ENCODE measurements at places on chromosomes 1 and 21.

- DNase-seq = no peak
These were observed 18.9 kb downstream of the SGIP1 start for GRCh38 chr1:66552829-66553228.

DNA sequence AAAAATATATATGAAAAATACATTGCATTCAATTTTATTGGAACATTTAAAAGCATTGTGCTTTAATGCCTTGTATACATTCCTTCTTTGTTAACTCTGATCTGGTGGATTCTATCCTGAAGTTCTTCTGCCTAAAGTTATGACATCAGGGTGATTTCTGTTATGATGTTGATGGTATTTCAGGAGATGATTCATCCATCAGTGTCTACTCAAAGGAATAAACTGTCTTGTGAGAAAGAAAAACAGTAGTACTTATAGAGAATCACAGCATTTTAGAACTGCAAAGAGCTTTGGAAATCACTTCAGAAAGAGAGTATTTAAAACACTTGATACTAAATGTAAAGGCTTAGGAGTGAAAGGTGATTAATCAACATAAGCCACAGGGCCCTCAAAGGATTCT lies 155.7 kb downstream of the PTPRC start:
- no peak for DNase-seq

DNA sequence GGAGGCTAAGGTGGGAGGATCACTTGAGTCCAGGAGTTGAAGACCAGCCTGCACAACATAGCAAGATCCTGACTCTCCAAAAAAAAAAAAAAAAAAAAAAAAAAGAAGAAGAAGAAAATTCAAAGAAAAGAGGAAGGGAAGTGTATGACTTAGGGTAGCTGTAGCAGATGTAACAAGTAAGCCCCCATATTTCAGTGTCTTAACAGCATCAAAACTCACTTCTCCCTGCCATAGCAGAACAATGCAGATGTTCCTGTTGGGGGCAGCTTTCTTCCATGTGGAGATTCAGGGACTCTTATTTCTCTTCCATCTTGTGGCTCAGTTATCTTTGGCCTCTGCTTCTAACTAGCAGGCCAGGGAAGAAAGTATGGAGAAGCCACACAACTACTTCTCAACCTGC lies 10.2 kb upstream of the PTGFRN start:
- DNase-seq = no peak

DNA sequence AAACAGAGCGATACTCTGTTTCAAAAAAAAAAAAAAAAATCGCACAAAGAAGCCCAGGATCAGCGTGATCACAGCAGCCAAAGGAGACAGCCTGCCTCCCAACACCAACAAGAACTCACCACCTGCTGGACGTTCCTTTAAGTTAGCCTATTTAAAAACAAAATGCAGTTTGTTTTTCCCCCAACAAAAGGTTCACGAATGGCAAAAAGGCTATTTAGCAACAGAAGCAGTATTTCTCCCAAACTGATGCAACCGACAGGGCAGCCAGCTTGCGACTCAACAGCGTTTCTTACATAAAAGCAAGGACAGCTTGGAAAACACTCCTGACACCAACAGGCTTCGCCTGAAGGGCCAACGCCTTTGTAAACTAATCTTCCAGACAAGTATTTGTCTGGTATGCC lies 6.8 kb downstream of the SSU72 start:
- DNase-seq = no peak

GRCh38 chr1:231266811-231267322 lies 25.9 kb downstream of the GNPAT start:
- DNase-seq = no peak

GRCh38 chr1:41345434-41346075 lies 15.7 kb upstream of the FOXO6 start:
- no peak for DNase-seq

GRCh38 chr1:91653183-91653582 lies 152.5 kb downstream of the CDC7 start:
- DNase-seq = no peak

DNA sequence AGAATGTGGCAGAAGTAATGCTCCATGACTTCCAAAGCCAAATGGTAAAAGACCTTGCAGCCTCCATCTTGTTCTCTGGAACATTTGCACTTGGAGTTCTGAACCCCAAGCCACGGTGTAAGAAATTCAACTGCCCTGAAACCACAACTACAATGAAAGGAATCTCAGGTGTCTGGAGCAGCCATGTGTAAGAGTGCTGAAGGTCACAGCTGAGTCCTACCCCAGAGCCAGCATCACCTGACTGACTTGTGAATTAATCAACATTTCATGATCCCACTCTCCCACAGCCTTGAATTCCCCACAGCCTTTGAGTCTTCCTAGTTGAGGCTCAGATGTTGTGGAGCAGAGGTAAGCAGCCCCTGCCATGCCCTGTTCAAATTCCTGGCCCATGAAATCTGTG lies 192.8 kb upstream of the CAMK1G start:
- DNase-seq = no peak

DNA sequence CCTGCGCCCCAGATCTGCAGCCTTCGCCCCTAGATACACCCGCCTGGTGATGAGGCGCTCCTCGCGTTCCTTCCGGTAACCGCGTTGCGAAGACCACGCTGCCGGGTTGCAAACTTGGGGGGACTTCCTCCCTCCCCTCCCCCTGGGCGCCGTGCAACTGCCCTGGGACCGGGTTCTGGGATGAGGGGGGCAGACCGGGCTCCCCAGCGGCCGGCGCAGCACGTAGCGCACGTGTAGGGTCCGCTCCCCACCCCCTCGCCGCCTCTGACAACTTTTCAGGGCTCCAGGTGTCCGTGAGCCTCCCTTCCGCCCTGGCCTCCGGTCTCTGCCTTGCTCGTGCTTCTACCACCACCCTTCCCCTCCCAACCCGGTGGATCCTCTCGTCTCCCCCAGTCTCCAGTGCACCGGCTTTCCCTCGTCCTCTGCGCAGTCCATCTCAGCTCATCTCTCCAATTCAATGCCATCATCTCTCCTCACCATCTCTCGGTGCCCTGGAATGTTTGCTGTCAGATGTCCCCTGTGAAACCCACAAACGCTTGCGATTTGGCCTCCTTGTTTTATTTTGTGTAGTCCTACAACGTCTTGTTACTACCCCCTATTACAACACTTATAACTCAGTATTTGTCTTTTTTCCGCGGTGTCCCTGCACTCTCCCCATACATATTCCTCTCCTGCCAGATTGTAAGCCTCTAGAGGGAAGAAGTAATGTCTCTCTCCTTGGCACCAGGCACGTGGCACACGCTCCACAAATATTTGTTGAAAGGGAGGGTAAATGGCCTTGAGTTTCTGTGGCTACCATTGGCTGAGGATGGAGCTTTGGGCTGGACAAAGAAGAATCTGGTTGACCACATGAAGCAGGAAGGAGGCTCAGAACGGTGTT lies 782 bp downstream of the PCAT6 start:
- DNase-seq = no peak

GRCh38 chr21:17738176-17738953 lies 80.8 kb downstream of the C21orf91 start:
- no peak for DNase-seq

DNA sequence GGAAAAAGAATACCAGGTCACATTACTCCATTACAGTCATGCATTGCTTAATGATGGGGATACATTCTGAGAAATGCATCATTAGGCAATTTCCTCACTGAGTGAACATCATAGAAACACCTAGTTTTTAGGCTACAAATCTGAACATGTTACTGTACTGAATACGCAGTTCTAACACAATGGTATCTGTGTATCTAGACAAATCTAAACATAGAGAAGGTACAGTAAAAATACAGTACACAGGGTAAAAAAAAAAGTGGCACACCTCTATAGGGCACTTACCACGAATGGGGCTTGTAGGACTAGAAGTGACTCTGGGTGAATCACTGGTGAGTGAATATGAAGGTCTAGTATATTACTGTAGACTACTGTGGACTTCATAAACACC lies 115.7 kb downstream of the AKT3 start:
- DNase-seq = no peak

GRCh38 chr1:48071513-48071912 lies 74.3 kb upstream of the TRABD2B start:
- no peak for DNase-seq

DNA sequence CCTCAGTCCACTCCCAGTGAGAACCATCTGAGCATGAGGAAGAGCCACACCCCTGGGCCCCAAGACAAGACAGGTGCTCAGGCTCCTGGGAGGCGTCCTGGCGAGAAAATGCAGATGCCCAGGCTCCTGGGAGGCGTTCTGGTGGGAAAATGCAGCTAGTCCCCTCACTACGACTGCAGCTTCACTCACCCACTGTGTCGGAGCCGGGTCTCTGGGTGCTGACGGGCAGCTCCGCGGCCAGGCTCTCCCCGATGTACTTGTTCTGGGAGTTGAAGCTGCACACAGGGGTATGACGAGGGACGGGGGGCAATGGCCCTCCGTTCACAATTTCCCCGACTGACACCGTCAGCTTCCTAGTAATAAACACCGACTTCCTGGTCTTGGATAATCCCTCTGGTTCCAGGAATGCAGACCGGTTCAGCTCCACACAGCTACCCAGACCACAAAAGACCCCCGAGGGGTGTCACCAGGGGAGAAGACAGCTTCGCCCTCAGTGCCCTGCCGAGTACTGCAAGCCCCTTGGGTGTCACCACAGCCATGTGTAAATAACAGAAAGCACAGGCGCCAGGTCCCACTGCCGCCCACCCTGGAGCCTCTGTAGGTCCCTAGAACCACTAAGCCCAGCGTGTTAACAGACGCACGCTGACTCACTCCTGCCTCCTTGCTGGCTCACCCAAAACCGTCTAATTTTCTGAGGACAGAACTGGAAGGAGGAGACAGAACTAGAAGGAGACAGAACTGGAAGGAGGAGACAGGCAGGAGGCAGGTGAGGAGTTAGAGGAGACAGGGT lies 19.5 kb downstream of the MCM3AP start:
- DNase-seq = no peak

DNA sequence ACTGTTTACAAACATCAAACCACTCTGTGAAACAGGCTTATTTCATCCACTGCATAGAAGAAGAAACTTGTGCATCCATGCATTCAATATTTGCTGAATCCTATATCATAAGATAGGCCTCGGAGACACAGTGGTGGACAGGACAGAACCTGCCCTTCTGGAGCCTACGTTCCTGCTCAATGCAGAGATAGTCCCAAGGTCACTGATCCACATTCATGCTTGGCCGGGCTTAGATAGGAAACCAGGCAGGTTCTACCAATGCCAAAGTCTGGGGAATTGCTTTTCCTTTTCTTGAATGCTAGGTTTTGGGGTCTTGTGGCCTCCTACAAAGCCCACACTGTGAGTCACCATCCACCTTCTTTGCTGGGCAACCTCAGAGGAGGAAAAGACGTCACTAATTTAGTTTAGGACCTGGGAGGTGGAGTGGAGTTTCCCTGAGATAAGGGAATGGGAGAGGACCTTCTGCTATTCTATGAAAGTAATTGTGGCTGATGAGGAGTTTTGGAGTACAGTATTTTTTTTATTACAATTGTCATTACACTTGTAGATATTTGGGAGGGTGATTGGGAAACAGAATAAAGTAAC lies 99.7 kb upstream of the CD34 start:
- no peak for DNase-seq

GRCh38 chr1:80989455-80989854 lies 811.3 kb upstream of the ADGRL2 start:
- DNase-seq = no peak

- no peak for DNase-seq
These were observed 29.9 kb upstream of the LYPLAL1 start for GRCh38 chr1:219143735-219144134.

DNA sequence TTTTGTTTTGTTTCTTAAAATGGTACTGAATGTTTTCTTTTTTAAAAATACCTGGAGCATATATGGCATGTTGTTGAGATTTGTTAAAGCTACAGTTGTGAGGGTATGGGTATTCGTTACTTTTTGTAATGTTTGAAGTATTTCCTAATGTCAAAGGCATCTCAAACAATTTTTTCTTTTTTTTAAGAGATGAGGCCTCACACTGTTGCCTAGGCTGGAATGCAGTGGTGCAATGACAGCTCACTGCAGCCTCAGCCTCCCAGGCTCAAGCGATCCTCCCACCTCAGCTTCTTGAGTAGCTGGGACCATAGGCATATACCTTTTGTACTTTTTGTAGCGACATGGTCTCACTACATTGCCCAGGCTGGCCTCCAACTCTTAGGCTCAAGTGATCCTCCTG lies 16.1 kb downstream of the CLCN6 start:
- no peak for DNase-seq

DNA sequence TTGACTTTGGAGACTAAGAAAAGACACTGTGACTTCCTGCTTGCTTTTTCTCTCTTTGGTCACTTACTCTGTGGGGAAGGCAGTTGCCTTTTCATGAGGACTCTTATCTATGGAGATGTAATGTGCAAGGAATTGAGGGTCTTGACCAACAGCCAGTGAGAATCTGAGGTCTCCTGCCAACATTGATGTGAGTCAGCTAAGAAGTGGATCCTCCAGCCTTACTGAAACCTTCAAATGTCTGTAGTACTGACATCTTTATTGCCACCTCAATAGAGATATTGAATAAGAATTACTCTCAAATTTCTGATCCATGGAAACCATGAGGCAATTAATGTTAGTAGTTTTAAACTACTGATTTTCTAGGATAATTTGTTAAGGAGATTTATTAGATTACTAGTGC lies 598.4 kb downstream of the ADGRL2 start:
- DNase-seq = no peak

DNA sequence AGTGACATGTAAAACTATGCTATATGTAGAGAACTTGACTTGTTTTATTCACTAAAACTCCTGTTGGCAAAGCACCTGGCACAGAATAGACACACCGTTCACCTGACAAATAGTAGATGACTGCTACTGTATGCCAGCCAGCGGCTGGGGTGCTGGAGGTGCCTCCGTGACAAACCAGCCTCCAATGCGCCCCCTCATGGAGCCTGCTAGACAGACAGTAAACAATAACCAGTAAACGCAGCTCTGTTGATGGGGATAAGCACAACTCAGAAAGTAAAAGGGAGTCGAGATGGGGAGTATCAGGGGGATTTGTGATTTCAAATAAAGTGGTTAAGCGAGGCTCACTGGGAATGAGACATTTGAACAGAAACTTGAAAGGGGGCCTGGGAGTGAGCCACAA lies 107.2 kb downstream of the PRDM2 start:
- no peak for DNase-seq

- DNase-seq = no peak
These were observed 50.0 kb downstream of the LACTBL1 start for GRCh38 chr1:22922640-22923039.

DNA sequence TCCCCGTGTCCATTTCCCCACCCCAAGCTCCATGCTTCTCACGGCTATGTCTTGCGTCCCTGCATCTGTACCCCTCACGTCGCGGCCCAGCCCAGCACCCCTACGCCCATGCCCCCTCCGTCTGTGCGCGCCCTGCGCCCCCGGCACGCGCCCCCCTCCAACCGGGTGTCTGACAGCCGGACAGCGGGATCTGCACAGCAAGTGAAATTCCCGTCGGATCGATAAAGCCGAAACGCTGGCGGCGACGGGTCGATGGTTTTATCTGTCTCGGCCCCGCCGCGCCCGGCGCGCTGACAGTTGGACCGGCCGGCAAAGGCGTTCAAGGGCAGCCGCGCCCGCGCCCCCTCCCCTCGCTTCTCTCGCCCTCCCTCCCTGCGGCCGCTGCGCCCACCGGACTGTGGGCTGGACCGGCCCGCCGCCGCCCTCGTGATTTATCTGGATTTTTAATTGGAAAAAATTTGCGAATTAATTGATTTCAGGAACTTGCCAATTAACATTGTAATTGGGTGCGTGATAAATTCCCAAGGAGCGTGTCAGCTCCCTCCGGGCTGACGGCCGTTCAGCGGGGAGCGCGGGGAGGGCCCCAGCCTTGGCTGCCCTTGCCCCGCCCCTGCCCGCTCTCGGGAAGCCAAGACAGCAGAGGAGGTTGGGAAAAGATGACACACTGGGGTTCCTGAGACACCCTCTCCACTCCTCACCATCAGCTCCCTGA lies 57.1 kb downstream of the TMEM53 start:
- DNase-seq = no peak

- DNase-seq = no peak
These were observed 161.8 kb downstream of the DSCAM start for GRCh38 chr21:40685141-40685540.
